Activated CD4-positive, alpha-beta T cell treated with anti-CD3 and anti-CD28 coated beads, Interleukin-2, amount 50 U/mL, for 48 hours (primary cell): ENCODE measurements at places on chromosomes 3 and 15.

DNA sequence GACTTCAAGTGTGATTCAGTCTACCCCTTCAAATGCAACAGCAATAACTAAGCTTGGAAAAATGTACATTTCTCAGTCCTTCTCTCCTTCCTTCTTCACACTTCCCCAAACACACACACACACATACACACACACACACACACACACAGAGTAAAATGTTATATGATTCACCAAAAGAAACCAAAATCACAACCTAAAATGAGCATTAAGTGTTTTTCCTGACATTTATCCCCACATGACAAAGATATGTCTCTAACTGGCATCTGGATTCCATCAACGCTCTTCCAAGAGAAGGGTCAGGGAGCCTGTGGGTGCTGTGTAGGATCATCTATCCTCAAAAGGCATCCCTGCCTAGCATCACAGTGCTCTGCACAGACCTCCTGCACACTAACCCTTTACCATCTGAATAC lies 21.0 kb downstream of the PDZRN3 start:
- DNase-seq, result no peak

- peak; percentile 38 for DNase-seq
Measured at GRCh38 chr3:16841904-16842271, 42.9 kb upstream of the PLCL2 start.

- DNase-seq, result no peak
Measured at GRCh38 chr15:69226023-69226355, 65.6 kb downstream of the GLCE start.

DNA sequence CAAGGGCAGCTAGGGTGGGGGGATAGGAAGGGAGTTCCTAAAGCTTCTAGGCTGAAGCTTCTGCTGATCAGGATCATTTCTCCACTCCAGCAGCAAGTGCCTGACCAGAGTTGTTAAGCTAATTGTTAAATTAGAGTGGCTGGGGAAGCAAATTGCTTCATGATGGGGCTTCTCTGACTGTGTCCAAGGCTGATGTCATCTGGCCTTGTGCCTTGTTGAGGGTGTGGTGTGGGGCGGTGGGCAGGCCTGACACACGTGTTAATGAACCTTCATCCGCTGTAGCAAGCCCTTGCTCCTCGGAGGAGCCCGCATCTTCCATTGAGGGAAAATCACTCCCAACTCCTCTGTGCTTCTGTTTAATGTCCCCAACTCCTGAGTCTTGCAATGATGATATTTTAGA lies 84.3 kb upstream of the ROPN1 start:
- DNase-seq, result no peak

- no peak for DNase-seq
Measured at GRCh38 chr3:197960694-197961581, 921 bp downstream of the LMLN start.

DNA sequence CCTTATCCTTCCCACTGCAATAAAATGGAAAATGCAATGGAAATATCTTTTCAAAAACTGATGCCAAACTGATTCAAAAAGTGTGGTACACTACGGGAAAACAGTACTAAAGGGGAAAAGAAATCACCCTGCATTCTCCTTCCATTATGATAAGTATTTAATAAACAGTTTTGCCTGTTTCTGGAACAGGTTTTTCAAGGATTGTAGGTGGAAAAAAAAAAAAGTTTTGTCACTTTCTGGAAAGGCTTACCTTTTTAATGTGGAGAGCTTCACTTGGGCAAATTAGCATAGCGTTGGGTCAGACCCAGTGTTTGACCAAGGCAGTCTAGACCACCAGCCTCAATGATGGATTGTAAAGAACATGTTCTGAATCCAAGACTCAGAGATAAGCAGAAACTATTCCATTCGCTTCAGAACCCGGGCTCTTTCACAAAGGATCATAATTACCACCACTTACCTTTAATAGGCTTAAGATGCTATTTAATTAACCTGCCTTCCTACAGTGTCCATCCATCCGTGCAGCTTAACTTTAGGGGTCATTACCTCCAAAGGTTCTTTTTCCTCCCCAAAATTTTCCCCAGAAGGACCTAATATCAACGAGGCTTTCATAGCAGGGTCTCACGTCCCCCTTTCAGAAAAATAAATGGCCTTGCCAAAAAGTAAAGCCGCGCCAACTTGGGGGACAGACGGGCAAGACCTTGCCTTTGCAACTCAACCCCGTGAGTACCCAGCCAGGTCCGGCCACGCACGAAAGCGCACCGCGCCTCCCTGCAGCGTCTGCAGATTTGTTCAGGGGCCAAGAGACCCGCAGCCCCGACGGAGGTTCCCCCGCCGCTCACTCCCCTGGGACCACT lies 1.0 kb downstream of the DCBLD2 start:
- DNase-seq, result peak; percentile 20

DNA sequence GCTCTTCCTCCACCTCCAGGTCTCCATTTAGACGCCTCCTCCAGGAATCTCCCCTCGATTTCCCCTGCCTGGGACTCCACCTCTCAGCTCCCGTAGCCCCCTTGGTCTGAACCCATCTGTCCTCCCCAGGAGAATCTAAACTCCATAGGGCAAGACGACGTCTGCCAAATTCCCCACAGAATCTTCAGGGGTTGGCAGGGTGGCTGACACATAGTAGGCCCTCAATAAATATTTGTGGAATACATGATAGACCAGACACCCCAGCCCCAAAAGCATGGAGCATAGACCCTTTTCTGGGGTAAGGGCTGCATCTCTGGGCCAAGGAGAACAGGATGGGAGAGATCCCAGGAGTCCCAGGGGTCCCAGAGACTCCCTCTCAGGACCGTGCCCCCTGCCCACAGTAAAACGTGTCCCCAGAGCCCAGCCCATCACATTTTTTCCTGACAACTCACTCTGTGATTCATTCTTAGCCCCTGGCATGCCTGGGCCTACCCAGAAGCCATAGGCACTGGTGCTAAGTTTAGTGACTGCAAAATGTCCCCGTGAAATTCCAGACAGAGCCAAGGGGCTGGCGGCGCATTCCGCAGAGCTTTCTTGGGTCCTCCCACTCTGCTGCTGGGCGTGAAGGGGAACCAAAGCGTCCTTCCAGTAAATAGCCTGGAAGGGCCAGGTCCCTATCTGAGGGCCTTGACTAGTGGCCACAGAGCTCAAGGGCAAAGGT lies 78.0 kb upstream of the SLC6A6 start:
- DNase-seq, result no peak

GRCh38 chr3:195849322-195850074 lies 37.8 kb upstream of the MUC4 start:
- DNase-seq, result no peak

DNA sequence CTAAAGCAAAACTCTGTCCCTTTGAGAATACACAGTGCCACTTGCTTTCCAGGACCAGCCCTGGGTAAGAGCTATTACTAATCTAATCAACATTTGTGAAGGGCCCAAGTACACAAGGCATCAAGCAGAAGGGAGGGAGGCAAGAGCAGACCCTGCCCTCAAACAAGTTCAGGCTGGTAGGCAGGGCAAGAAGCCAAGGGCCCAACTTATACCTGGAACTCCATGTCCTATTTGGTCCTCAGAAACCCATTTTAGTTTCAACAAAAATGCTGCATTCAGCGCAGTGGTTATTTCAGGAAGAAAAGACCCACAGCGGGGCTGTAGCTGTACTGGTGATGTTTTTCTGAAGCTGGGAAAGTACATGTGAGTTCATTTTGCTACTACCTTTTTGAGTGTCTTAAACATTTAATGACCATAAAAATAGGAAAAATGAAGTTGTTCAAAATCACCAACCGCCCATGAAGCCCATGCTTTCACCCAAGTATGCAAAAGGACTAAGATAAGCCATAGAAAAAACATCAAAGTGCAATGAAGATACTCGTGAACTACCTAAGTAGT lies 2.8 kb downstream of the RPS17 start:
- DNase-seq, result peak; percentile 4

DNA sequence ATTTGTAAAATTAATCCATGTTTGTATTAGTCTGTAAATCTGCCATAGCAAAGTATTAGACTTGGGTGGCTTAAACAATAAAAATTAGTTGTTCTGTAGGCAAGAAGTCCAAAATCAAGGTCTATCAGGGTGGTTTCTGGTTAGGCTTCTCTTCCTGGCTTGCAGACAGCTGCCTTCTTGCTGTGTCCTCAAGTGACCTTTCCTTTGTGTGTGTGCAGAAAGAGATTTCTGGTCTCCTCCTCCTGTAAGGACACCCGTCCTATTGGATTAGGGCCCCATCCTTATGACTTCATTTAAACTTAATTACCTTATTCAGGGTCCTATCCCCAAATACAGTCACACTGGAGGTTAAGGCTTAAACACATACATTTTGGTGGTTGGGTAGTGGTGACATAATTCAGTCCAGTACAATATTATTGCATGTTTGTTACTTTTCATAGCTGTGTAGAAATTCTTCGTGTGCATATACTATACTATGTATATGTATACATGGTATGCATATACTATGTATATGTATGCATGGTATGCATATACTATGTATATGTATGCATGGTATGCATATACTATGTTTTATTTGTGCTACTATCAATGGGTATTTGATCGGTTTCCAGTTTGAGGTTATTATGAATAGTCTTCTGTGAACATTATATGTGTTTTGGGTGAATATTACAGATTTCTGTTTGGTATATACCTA lies 57.9 kb upstream of the RNU6-1 start:
- DNase-seq, result no peak

- DNase-seq, result peak; percentile 73
Measured at GRCh38 chr3:72665701-72666446, 182.4 kb downstream of the SHQ1 start.

GRCh38 chr3:177771780-177772179 lies 574.5 kb upstream of the TBL1XR1 start:
- DNase-seq, result no peak
